Umbilical cord (tissue), 2 donors: ENCODE measurements at places on chromosomes 1 and 21. TPM values are rescaled to one million over a fixed set of nuclear protein-coding genes. Genes with fewer than 3 reads are reported as not detected.
A peak's percentile ranks its signal among the peaks of the same experiment; 100 is the strongest.

- DNase-seq, result peak; percentile 74
Measured at GRCh38 chr1:41864471-41865040, 54.2 kb downstream of the HIVEP3 start.

GRCh38 chr1:196680107-196680506 is 28.3 kb downstream of the CFH start:
- DNase-seq, result no peak

DNA sequence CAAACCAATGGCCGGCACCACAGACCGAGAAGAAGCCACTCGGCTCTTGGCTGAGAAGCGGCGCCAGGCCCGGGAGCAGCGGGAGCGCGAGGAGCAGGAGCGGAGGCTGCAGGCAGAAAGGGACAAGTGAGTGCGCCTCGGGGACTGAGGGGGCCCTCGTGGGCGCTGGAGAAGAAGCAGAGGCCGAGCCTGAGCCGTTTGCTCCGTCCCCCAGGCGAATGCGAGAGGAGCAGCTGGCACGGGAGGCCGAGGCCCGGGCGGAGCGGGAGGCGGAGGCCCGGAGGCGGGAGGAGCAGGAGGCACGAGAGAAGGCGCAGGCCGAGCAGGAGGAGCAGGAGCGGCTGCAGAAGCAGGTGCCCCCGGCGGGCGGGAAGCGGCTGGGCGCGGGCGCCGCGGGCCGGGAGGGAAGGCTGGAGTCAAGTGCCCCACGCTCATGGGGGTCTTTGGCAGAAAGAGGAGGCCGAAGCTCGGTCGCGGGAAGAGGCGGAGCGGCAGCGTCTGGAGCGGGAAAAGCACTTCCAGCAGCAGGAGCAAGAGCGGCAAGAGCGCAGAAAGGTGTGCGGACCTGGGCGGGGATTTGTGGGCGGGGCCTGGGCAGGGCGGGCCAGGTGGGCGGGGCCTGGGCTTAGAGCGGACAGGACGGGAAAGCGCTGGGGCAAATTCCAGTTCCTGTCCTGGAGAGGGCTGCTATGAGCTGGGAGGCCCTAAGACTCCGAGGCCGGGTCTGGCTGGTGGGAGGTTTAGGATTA is 22.7 kb downstream of the MAP7D1 start:
- DNase-seq, result no peak

The EGLN1 gene
- total RNA-seq, result 83.8 TPM

The SLC9C2 gene
- 1.7 TPM for total RNA-seq
